Pancreas (tissue), 10 donors: ENCODE measurements at places on chromosomes 16 and 17. TPM values are rescaled to one million over a fixed set of nuclear protein-coding genes. Genes with fewer than 3 reads are reported as not detected.
A peak's percentile ranks its signal among the peaks of the same experiment; 100 is the strongest.

DNA sequence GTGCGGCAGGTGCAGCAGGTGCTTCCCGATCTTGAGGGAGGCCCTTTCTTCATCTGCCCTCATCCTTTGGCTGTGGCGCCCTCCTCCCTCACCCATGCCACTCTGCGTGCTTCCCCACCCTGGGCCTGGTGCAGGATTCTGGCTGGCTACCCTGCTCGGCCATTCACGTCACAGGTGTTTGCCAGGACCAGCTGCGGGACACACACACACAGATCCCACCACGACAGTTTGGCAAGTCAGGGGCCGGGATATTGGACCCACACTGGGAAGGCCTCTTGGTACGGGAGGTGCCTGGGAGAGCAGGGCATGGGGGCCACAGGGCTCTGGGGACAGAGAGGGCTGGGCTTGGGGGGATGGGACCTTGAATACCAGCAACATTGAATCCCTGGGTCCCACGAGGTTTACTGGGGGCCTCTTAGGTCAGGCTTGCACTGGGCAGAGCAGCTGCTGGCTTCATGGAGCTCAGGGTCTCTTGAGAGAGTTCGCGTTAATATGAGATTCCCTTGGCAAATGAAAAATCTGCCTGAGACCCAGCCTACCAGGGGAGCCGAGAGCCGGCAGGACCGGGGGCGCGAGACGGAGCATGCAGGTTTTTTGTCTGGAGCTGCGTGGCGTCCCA lies 15.1 kb downstream of the ADCY7 start:
- H3K36me3 ChIP-seq, result no peaks in the 10 kb centered on the region
- peak overlapping the region; percentile 1 for H3K4me3 ChIP-seq
- DNase-seq, result no peak
- no peak overlapping the region for H3K27ac ChIP-seq
- H3K4me1 ChIP-seq, result no peaks in the 10 kb centered on the region
- no peaks in the 10 kb centered on the region for H3K27me3 ChIP-seq

DNA sequence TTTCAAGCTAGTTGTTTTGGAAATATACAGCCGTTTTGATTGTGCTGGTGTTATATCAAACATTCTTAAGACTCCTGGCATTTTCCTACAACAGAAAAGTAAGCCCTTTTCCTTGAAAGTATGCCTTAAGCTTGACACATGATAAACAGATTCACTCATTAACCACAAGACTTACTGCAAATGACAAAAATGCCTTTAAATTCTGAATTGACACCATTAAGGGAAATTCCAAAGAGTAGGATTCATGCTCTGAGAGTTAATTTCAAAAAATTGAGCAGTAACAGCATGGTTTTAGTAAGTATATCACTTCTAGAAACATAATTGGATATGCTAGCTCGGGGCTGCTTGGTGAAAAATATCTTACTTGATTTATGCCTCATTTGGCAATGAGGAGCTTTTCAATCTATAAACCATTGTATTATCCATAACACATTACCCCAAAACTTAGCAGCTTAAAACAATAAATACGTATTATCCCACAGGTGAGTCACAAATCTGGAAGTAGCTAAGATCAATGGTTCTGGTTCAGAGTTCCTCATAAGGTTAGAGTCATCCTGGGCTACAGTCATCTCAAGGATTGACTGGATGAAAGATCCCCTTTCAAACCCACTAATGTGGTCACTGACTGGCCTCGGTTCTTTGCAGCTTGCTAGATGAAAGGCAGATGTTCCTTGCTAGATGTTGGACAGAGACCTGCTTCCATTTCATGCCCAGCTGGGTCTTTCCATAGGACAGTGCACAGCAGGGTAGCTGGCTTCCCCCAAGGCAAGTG lies 8.2 kb upstream of the PHAF1 start:
- DNase-seq, result no peak
- no peaks in the 10 kb centered on the region for H3K27me3 ChIP-seq
- no peaks in the 10 kb centered on the region for H3K4me1 ChIP-seq
- H3K4me3 ChIP-seq, result no peak overlapping the region

- no peaks in the 10 kb centered on the region for H3K36me3 ChIP-seq
- peaks cover 9% of the 10 kb centered on the region for H3K4me1 ChIP-seq
- no peaks in the 10 kb centered on the region for H3K27me3 ChIP-seq
- H3K4me3 ChIP-seq, result no peak overlapping the region
- peak; percentile 34 for DNase-seq
These were observed 4.2 kb downstream of the IFI35 start for GRCh38 chr17:43010667-43011308.

DNA sequence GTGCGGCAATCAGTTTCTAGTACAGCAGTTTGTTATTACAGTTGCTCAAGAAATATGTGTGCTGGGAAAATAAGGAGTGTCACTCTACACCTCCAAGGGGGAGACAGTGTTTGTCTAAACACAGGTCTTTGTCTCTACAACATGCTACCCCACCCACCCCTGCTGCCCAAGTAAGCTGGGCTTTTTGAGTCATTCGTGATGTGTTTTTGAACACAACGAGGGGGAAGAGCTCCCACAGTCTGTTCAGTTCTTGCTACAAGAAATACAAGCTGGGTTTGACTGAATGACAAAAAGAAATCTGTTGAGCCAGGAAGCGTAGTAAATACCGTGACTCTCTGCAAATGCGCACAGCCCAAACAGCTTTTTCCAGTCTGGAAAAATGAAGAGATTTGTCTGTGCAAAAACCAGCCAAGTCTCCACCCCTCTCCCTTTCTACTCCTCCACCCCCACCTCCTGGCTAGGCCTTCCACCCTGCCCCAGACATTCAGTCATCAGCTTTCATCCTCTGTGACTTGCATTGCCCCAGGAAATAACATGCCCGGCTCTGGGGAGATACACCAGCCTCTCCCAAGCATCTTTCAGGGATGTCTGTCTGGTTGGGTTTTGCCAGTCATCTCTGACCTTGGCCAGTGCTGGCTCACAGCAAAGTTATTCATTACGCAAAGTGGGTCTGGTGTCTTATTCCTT lies 25.7 kb downstream of the CHD9 start:
- no peak for DNase-seq
- H3K27me3 ChIP-seq, result no peaks in the 10 kb centered on the region
- peaks cover 6% of the 10 kb centered on the region for H3K4me1 ChIP-seq

GRCh38 chr16:13138528-13138927 lies 237.1 kb downstream of the SHISA9 start:
- no peak for DNase-seq
- H3K27me3 ChIP-seq, result no peaks in the 10 kb centered on the region
- no peaks in the 10 kb centered on the region for H3K4me1 ChIP-seq
- H3K27ac ChIP-seq, result no peak overlapping the region
- H3K36me3 ChIP-seq, result no peaks in the 10 kb centered on the region

Gene MYH2
- polyA plus RNA-seq, result not detected

Gene ADAP2
- polyA plus RNA-seq, result 3.9 TPM

Gene SLC5A10
- not detected for polyA plus RNA-seq

Gene MT1F
- 201 TPM for polyA plus RNA-seq
